Amniotic stem cell (primary cell): ENCODE measurements at places on chromosomes 16 and 17.
A peak's percentile ranks its signal among the peaks of the same experiment; 100 is the strongest.

GRCh38 chr16:64392456-64392855, 729.4 kb downstream of the CDH11 start:
- no peak for DNase-seq

GRCh38 chr16:90032674-90033331, 13.5 kb upstream of the DBNDD1 start:
- DNase-seq, result no peak

DNA sequence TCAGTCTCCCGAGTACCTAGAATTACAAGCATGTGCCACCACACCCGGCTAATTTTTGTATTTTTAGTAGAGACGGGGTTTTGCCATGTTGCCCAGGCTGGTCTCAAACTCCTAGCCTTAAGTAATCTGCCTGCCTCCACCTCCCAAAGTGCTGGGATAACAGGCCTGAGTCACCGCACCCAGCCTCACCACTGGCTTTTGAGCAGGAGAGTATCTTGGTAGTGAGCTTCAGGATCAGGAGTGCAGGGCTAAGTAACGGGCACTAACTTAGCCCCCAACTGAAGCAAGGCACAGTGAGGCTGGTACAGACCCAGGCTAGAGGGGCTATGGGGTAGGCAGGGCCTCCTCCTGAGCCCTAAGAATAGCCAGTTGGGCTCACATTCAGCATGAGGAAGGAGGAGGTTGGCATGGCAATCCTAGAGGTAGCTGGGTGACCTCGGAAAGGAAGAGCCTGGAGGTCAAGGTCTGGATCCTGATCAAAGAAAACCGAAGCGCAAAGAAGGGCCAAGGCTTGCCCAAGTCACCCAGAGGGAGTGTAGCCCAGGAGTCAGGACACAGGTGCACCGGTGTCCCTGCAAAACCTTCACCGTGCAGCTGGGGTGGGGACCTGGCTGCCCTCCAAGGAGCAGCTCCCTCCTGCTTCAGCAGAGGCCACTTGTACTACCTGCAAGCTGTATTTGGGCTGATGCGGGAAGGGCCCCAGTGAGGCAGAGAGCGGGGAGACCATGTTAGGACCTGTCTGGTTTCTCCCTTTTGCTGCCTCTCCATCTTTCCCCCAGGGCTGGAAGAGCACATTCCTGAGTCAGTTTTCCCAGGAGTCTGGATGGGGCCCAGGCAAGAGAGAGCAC, 1.3 kb upstream of the ADGRG5 start:
- no peak for DNase-seq

DNA sequence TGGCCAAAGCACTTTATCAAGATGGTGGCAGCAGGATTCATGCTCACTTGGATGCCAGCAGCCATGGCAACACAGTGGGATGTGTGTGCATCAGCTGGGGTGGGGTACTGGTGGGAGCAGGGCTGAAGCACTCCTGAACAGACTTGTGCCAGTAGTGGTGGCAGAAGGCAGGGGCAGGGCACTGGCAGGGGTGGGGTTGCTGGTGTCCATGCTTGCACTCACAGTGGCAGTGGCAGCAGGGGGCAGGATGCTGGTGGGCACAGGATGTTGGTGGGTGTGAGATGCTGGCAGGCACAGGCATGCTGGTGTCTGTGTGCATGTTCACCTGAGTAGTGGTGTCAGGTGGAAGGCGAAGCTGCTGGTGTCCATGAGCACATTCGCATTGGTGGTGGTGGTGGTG, 161.0 kb upstream of the PMFBP1 start:
- no peak for DNase-seq

DNA sequence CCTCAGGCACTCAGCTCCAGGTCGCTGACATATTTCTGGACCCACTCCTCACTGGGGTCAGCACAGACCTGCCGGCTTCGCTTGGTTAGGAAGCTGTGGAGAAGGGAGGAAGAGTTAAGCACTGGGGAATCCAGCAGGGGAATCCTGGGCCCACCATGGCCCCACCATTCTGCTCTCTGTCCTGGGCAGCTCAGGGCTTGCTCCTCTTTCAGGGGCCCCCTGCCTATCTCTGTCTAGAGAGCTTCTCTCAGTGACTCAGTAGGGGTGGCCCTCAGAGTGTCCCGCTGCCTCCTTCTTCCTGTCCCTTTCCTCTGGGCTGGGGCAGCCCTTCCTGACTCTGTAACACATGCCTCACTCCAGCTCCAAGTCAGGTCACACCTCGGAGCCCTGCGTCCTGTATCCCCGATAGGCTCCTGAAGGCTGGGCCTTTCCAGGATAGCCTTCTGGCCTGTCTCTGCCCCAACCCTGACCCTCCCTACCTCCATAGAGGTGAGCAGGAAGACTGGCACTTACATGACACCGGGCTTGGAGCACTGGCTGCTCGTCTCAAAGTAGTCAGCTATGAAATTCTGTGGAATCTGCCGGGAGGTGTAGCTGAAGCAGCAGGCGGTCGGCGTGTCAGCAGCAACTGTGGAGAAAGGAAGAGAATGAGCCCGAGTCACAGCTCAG, 1.1 kb downstream of the CCL3 start:
- DNase-seq, result no peak

GRCh38 chr17:44066204-44066930, at the start of gene LSM12:
Gene LSM12 (minus strand): TSS chr17:44066671. CDS start chr17:44066587, 84 bp downstream.
- DNase-seq, result peak; percentile 58

DNA sequence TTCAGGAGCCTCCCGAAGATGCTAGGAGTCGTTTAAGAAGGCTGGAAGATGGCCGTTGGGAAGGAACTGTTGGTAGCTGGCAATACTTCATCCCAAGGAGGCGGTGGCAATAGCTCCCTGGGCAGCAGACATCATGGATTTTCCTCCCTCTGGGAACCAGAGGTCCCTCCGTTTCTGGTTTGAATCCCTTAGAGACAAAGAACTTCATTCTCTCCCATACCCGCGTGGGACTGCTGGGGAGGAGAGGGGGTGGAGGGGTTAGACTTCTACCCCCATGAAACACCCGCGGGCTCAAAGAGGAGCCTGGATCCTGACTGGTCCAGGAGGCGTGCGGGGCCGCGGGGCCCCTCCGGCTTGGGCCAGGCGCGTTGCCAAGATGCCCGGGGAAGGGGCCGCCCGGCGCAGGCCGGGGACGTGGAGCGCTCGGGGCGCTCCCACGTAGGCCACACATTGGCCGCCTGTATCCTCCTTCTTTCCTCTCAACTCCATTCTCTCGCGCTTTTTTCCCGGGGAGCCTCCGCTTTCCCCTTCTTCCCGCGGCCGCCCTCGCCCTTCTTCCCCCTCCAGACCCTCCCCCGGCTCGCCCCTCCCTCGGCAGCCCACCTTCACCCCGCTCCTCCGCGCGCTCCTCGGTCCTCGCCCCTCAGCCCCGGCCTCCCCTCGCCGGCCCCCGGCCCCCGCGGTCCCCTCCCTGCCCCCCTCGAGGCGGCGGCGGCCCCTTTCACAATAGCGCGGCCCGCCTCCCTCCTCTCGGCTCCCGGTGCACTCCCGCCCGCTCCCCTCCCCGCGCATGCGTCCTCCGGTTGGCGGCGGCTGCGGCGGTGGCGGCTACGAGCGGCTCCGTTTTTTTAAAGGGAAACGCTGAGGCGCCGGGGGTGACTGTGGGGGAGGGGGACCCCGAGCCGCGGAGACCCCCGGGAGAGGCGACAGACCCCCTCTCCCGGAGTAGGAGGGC, at the start of gene MSL1:
Gene MSL1, plus strand, starts transcription at position 791 of the 955 bp plus-strand sequence. CDS start 642 bp downstream, outside the sequence.
- DNase-seq, result peak; percentile 57

DNA sequence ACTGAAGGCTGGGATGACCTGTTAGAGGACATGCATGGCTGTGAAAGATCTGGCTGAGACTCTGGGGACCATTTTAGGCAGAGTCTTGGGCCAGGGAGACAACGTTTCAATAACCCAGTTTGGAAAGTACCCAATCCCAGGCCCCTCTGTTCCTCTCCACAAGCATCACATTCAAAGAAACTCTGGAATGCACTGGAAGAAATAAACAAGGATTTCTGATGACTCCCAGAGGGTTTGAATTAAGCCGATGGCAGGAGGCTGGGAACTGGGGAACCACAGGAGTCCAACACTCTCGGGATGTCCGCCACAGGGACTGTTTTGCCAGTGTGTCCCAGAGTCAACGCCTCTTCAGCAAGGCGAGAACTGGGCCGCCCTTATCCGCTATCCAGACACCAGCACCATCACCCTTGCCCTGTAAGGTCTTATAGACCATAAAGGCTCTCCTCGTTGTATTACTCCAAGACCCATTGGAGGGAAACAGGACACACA, 3.3 kb downstream of the PMP22 start:
- DNase-seq, result no peak

DNA sequence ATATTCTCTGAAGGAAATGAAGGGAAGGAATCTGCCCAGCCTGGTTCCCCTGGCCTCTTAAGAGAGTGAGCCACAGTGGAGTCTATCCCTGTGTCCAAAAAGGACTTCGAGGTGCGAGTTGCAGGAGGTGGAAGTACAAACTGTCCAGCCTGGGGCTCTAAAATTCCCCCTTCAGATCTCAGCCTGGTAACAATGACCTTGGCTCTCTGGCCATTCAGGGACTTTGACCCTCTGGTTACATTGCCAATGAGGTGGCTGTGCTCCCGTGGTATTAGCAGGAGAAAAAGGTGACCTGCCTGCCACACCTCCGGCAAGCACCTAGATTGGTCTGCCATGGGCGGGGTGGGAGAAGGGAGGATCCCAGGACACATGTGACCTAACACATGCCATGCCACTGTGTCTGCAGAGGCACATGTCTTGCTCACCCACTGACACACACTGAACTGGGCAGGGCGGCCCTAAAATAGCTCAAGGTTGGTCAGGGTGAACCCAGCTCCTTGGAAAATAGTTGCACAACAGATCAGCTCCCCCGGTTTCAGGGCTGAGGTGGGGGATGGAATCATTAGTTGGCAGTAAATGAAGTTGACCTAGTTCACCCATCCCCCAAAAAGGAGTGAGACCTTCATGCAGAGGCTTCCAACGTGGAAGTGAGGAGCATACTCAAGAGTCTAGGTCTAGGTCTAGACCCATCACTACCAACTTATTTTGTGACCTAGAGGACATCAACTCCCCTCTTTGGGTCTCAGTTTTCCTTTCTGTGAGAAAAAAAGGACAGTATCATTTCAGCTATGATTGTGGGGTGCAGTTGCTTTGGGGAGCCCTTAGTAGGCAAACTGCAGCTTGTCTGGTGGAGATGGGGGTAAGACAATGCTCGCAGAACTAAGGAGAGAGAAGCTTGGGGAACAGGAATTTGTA, 2.2 kb downstream of the NR1D1 start:
- DNase-seq, result no peak

- DNase-seq, result no peak
Measured at GRCh38 chr16:4401094-4401501, 15.3 kb downstream of the CORO7 start.

DNA sequence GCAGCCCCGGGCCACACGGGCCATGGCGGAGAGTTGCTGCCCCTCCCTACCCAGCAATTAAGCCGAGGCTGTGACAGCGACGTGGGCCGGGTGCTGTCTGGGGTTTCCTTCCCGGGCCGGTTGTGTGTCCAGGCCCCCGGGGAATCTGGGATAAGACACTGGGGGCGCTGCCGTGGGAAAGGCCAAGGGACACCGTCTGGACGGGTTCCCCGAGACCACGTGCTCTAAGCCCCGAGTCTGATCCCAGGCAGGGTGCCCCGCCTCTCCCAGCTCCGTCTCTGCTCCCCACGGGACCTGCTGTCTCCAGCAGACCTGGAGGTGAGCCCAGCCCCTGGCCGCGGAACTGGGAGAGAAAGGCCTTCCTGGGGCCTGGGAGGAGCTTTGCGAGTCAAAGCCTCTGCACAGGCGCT, 92.2 kb downstream of the IRX3 start:
- DNase-seq, result no peak

DNA sequence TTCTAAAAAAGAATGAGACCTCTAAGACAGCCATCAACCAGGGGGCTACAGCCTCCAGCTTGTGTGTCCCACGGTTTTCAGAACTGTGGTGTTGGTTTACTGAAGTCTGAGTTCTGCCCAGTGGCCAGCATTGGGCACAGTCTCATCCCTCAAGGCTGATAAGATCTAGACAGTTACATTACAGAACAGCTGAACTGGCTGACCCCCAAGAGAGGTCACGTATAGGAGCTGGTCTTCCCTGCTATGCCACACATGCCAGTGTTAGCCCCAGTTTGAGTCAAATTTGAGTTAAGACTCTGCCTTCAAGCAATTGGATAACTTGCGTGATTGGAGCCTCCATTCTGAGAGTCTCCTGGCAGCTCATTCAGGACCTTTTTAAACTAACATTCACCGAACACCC, 14.8 kb upstream of the NUP93 start:
- no peak for DNase-seq

GRCh38 chr17:68878226-68878885, 76.8 kb downstream of the ABCA8 start:
- DNase-seq, result no peak

DNA sequence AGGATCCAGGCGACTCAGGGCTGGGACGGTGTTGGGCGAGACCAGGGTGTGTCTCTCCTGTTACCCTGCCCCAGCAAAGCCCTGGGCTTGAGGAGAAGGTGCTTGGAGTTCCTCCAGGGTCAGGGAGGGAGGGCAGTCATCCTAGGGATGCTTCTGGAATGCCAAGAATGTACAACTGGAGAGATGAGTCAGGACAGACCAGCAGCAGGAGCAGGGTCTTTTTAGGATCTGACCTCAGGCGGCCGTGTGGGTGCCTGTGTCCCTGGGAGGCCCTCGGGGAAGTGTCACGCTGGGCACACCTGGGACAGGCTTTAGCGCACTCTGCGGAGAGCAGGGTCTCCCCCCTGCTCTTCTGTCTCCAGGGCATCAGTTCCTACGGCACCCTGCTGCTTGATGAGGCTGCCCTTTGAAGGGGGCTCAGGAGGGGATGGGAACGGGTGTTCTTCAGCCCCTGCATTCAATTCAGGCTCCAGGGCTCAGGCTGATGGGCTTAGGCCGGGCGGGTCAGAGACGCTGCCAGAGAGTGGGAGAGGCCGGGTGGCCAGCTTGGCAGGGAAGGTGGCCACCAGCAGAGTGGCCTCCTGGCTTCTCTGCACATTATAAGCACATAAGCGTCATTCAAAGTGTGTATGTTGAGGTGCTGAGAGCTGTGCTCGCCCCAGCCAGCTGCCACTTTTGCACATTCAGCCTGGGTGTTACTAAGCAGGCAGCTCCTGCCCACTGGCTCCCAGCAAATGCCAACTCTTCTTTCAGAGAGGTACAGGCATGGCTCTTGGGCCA, 8.4 kb upstream of the MTSS2 start:
- DNase-seq, result peak; percentile 63

DNA sequence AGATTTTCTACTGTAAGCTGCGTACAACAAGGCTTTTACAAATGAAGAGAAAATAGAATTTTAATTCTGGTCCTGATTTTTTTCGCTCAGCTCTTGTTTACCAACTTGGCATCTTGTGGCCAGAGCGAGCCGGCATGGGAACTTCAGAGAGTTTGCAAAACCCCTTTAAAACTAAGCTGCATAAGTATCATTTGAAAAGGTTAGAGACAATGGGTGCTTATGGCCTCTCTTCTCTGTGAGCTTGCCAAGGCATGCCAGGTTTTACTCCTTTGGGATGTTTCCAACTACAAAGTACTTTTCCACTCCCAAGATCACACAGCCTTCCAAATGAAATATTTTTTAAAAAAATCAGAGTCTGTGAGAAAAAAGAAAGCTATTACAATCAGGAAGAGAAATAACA, 62.4 kb upstream of the FA2H start:
- no peak for DNase-seq

GRCh38 chr17:29018788-29019474, 13.1 kb upstream of the SEZ6 start:
- no peak for DNase-seq

- no peak for DNase-seq
Measured at GRCh38 chr16:268141-269053, 7.3 kb downstream of the RGS11 start.

GRCh38 chr17:17661834-17662385, 19.3 kb upstream of the RAI1 start:
- no peak for DNase-seq
